ENCODE measurements at places on chromosomes 5 and 9. TPM values are rescaled to one million over a fixed set of nuclear protein-coding genes. Genes with fewer than 3 reads are reported as not detected.

GRCh38 chr5:74502479-74502950 is 138.0 kb downstream of the ENC1 start:
- DNase-seq: no peak

- no peak for DNase-seq
Measured at GRCh38 chr5:104937598-104937997, 1375.0 kb upstream of the NUDT12 start.

GRCh38 chr9:129290606-129291005 is 112.5 kb upstream of the IER5L start:
- no peak for DNase-seq

CCDC192 gene
- total RNA-seq: not detected

DDX46 gene
- total RNA-seq: 24.4 TPM

FOXI1 gene
- total RNA-seq: not detected

Measured in LHCN-M2 (cell line).